ENCODE measurements at places on chromosomes 7 and 10. TPM values are rescaled to one million over a fixed set of nuclear protein-coding genes. Genes with fewer than 3 reads are reported as not detected.

The PRKCQ gene
- 5.1 TPM for total RNA-seq

The SLC13A1 gene
- total RNA-seq, result not detected

The OR2A1 gene
- not detected for total RNA-seq

The CHCHD2 gene
- 643 TPM for total RNA-seq

The KLF14 gene
- not detected for total RNA-seq
